ENCODE measurements at places on chromosomes 5 and 9.

- DNase-seq = no peak
Measured at GRCh38 chr9:132218208-132218607, 56.4 kb downstream of the NTNG2 start.

GRCh38 chr9:3768286-3768685 lies 242.5 kb upstream of the RFX3 start:
- DNase-seq = no peak

DNA sequence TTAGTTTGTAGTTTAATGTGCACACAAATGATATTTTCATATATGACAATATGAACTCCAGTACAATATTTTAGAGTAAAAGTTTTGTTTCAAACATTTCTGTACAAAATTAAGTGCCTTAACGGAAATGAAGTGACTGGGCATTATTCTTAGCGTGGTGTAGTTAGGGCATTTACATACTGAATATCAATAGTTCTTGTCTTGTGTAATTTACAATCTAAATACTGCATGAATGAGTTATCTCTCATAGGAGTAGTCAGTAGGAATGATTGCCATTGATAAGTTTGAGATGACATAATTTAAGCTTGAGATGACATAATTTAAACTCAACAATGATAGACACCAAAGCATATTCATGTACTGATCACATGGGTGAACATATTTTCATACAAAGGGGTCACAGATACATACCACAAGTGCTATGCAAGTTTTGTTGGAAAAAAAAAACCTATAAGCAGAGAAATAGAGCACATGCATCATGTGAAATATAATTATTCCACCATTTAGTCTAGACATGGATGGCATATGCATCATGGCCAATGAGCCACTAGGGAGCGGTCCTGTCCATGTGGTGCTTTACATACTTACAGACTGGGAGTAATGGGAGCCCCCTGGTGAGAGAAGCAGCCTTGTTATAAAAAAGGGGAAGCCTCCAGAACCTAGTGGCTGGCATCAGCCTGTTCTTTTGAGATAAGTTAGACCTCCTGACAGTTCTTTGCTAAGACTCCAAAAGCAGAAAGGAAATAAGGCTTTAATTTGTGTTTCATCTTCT lies 1523.9 kb downstream of the MAT2B start:
- DNase-seq = no peak

DNA sequence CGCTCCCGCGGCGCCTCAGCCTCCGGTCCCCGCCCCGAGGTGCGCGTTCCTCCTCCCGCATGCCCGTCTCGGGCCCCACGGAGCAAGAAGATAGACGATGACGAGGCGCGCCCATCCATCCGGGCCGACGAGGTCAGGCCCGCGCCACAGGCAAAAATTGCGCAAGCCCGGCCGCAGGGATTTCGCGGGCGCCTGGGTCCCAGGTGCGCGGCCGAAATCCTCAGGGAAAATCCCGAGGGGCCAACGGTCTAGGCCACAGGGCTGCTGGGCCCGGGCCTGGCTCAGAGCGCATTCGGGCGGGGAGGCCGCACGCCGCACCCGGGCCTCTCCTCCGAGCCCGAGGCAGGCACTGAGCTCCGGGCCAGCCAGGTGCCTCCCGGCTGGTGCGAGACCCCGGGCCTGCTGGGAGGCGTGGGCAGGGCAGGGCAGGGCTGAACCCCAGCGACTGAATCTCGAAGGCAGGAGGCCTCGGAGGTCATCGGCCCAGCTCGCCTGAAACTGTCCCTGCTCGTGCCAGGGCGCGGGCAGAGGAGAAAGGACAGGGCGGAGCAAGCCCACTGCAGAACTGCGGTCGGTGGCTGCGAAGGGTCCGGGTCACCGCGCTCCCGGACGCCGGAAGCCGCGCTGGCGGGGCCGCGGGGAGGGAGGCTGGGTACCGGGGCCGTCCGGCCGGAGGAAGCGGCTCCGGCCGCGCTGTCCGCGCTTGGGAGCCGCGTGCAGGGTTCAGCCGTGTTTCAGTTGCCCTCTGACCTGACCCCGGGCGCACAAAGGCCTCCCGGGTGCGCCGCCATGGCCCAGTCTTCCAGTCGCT lies 66.8 kb downstream of the FOXD1 start:
- no peak for DNase-seq

DNA sequence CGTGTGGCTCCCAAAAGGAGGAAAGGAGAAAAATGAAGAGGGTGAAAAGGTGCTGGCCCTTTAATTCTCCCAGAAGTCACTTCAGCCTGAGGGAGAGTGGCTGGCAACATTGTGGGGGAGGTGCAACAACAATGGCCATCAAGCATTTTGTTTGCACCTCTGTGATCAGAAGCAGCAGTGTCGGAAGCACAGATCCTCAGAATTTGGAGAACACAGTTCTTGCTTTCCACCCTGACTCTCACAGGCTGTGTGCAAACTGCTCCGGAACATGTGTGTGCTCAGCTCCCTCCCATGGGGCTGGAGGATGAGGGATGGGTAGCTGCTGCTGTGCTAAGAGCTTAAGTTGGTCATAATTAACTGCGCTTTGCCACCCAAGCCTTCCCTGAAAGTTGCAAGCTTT lies 127.1 kb downstream of the DPYSL3 start:
- DNase-seq = no peak

DNA sequence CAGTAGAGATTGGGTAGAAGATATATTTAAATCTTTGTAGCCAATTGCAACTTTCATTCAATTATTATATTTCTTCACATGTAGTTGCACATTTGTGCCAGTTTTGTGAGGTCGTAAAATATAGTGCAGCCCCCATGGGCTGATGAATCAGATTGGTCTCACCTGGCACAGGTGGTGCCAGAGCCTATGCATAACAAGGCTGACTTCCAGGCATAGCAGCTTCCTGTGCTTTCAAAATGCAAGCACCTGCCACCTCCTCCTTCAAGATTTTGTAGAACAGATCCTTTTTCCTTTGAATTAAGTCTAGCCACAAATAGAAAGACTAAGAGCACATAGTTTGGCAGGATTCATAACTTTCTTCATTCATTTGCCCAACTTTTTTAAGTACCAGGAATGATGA lies 87.1 kb downstream of the STARD4 start:
- DNase-seq = no peak

DNA sequence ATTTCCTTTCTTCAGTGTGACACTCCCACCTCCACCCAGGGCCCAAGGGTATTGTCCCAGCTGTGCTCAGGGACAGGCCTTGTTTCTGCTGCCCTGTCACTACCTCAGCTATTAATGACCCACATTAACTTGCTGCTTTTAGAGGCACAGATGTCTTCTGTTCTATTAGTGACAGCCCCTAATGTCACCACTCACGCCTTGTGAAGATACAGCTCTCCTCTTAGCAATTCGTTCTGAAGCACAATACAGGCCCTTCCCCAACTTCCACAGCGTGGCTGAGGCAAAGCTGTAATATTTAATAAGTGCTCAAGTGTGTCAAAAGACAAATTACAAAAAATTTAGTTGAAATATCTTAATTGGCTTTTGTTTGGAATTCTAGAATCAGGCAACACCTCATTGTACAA lies 44.7 kb upstream of the HMGCS1 start:
- no peak for DNase-seq

GRCh38 chr5:5165541-5166002 lies 25.4 kb downstream of the ADAMTS16 start:
- no peak for DNase-seq

- no peak for DNase-seq
Measured at GRCh38 chr5:124195411-124195810, 551.0 kb downstream of the ZNF608 start.

- DNase-seq = no peak
Measured at GRCh38 chr9:105957830-105958229, 263.5 kb downstream of the TMEM38B start.

DNA sequence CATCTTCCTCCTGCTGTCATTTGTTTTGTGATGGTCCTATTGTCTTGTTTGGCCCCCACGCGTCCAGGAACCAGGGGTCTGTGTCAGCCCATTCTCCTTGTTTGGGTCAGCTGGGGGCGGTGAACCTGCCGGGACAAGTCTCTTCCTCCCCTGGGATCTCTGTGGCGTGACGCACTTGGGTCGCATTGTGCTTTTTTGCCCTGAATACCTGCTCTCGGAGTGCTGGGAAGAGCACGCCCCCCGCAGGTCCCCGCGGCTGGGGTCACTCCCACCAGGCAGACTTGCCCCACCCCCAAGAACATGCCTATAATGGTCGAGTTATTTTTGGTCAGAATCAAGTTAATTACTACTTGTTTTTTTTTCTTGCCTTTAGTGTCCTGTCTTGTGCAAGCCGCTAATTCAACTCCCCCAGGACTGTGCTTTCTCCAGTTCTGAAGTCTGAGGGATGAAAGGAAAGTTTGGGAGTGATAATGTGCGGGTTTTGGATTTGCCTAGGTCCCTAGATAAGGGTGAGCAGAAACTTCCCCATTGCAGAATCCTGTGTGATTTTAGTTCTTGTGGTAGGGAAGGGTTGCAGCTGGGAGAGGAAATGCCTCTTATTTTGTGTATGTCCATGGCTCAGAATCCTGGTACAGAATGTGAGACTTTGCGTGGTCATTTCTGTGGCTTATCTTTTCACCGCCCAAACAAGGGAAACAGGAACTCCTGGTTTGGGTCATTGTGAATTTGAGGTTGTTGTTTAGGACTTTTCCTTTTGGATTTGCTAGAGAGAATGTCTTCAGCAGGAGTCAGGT lies 789 bp downstream of the ACER2 start:
- no peak for DNase-seq

DNA sequence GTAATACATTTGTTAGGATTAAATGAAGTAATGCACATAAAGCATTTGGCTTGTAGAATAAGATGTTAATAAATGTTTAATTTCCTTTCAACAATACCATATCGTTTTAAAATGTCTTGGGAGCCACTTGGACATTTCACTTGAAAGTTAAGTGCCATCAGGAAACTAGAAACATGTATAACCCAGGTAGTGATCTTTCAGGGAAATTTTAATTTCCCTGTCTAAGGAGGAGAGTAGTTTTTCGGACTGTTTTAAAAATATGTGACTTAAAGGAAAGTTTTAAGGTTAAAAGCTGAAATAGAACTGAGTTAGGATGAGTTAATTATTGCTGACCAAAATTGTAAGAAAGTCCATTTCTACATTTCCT lies 18.0 kb downstream of the CDC42SE2 start:
- no peak for DNase-seq

DNA sequence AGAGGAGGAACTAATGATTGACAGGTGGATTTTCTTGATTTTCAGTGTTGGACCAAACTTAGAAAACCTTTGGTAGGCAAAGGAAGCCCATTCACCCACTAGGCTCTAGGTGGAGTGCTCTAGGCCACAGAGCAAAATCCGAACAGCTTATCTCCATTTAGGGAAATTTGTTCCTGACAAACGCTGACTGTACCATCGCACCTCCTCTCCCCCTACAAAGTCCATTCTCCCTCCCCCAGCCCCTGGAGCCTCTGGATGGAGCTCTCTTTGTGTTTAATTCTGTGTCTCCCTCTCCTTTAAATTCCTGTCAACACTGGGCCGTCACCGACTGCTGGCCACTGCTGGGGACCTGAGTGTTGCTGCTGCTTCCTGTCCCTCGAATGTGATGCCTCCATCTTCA lies 350.1 kb upstream of the IRX2 start:
- DNase-seq = no peak

DNA sequence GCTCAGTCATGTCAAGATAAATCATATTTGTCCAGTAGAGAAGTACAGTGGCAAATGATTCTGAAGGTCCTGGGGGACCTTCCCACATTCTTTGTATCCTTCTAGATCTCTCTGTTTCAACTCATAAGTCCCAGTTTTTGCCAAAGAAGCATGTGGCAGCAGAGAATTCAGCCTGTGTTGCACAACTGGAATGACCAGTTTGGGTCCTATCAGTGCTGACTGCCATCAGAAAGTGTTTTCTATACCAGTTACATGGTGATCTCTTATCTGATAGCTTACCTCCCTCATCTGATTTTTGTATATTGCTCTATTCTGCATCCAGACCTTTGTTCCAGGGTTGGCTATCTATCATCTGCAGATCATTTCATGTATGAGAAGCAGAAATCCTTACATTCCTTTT lies 21.7 kb downstream of the GM2A start:
- DNase-seq = no peak

DNA sequence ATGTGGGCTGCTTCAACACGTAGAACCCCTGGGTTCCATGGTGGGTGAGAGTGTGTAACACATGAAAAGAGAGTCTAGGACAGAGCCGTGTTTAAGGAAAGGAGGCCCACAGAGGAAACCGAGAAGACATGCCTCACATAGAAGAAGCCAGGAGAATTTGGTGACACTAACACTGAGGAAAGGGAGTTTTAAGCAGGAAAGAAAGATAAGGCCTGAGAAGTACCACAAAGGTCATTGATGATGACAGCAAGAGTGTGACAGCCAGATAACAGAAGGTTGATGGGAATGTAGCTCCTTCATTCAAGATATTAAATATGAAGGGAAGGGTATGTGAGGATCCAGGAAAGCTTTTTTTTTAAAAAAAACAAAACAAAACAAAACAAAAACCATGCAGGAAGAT lies 72.4 kb upstream of the SPRY4 start:
- no peak for DNase-seq

- no peak for DNase-seq
Measured at GRCh38 chr9:111190347-111190746, 139.7 kb downstream of the OR2K2 start.

All from CD4-positive, alpha-beta T cell treated with Interleukin-6 at 100 ng/mL for 8 hours (primary cell).